ENCODE measurements at places on chromosomes 3 and 15.
A peak's percentile ranks its signal among the peaks of the same experiment; 100 is the strongest.

DNA sequence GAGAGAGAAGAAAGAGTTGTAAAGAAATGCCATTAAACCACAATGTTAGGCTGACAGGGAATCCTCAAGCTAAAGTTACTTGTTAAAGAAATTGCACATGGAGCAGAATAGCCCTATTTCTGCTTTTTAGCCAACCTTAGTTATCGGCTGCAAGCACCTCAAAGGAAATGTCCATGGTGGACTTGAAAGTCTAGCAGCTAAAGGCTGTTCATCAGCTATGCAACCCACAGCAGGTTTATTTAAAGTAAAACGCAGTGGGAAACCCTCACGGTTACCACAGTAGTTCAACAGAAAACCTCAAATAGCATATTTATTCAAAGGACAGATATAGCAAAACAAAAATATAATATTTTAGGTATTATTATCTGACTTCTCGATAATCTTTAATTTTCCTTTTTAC is 967.2 kb downstream of the IGSF11 start:
- no peak for DNase-seq

DNA sequence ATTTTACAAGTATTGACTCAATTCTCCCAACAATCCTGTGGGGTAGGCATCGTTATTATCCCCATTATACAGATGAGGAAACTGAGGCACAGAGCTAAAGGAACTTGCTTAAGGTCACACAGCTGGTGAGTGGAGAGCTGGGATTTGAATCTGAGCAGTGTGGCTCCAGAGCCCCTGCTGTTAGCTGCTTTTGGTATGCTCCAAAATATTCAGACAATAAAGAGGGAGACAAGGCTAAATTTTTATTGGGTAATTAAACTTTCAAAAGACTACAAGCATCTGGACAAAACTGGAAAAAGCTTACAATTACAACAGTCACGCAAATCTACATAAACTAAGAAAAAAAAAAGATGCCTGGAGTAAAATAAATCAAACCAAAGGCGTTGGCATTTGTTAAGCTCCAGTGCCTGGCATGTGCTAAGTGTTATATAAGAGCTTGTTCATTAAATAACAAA is 27.7 kb downstream of the CCDC13 start:
- no peak for DNase-seq

DNA sequence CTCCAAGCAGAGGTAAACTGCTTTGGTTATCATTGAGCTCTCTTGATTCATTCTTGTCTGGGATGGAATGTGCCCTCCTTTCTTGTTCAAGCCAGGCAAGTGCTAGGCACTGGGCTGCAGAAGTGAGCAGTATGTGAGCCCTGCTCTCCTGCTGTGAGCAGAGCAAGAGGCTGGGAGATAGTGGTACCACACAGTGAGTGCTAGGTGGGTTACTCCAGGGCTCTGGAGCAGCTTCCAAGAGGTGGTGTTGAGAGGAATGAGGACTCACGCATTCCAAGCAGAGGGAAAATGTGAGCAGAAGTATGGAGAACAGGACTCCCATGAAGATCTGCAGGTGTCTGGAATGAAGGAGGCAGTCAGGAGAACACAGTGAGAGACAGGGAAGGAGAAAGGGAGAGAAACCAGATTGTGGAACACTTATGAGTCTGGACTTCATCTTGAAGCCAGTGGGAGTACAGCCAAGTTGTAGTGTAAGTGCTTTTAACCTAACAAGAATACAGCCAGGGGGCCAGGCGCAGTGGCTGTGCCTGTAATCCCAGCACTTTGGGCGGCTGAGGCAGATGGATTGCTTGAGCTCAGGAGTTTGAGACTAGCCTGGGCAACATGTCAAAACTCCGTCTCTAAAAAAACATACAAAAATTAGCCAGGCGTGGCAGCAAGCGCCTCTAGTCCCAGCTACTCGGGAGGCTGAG is 199.9 kb upstream of the CTDSPL start:
- DNase-seq, result no peak

DNA sequence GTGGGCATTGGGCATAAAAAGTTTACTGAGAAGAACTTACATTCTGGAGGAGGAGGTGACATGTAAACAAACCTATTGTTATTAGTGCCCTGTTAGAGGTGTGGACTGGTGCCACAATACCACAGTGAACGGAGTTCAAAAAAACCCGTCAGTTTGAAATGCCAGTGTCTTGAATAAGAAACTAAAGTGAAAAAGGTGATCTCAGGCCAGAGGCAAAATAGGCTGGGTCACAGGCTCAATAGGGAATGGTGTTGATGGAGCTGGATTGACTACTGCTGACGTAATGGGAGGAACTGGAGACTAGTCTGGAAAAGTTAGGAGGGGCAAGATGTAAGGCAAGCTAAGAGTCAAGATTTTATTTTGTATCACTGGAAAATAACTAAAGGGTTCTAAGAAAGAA is 1.6 kb upstream of the DCBLD2 start:
- no peak for DNase-seq

- no peak for DNase-seq
These were observed 1.3 kb upstream of the PXYLP1 start for GRCh38 chr3:141230293-141230692.

GRCh38 chr15:43253431-43254403 is 13.0 kb downstream of the TGM5 start:
- peak; percentile 63 for DNase-seq

- no peak for DNase-seq
These were observed 3.0 kb upstream of the SHC4 start for GRCh38 chr15:48966595-48967301.

- DNase-seq, result no peak
These were observed 17.0 kb upstream of the ACTC1 start for GRCh38 chr15:34812369-34812768.

GRCh38 chr3:28000608-28001007 is 240.8 kb upstream of the CMC1 start:
- DNase-seq, result no peak

- DNase-seq, result peak; percentile 87
These were observed 67.5 kb upstream of the LCTL start for GRCh38 chr15:66633041-66633937.

GRCh38 chr3:44984335-44984734 is 8.3 kb downstream of the EXOSC7 start:
- peak; percentile 59 for DNase-seq

DNA sequence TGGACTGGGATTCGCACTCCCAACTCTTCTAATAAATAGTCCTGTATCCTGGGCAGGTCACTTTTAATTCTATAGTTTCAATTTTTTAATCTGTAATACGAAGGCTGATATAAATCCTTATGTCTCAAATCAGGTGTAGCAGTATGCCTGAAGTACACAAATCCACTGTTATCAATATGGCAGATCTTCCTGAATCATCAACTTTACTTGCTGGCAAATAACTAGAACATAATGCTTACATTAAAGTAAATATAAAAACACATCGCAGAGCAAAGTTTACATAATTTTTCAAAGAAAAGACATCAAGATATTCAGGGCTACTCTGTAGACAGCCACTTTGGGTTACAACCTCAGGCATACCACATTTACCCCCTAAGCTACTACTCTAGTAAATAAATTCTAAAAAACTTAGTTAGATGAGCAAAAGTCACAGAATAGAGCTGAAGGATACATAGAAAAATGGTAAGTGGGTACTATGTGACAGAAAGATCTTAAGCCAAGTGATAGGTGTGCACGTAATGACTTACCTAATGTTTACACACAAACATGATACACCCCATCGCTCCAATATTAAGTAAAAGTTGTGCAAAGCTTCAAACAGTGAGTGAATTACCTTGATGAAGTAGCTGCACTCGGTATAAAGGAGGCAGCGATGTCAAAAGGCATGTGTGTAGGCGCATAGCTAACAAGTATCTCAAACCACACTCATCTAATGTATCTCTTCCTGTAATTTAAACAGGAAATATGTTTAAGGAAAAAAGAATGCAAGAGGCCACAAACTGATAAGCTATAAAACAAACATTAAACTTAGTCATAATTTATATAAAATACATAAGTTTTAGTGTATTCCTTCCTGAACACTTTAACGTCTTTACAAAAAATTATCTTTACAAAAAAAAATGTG is 127.9 kb downstream of the DMXL2 start:
- DNase-seq, result no peak

DNA sequence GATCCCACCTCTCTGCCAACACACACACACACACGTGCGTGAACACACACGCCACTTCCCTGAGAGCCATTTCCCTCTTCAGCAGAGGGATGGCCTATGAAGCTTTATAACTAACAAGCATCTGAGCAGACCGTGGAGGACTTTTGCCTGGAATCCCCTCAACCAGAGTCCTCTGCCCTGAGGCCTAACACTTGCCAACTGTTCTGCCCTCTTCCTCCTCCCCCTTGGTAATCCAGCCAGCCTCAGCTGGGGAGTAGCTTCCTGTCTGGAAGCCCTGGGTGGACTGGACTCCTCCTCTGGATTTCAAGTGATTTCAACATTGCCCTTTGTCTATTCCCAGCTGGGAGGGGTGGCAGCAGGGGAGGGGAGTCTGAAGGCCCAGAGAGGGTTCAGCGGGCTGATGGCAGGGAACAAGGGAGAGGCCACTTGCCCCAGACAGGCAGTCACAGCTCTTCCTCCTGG is 68.4 kb upstream of the HACD2 start:
- peak; percentile 47 for DNase-seq

GRCh38 chr3:29854821-29855220 is 574.0 kb downstream of the RBMS3 start:
- DNase-seq, result no peak

DNA sequence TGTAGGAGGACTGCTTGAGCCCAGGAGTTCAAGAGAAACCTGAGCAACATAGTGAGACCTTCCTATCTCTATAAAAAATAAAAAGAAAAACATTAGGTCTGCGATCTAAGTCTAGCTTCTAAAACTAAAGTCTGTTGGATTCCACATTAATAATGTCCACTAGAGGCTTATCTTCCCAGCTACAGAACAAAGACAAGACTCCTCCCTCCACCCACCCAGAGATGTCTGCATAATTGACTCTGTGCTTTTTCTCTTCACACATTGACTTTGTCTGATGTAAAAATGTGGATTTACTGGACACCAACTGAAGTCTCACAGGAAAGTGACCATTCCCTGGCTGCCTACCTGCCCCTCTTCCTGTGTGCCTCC is 91.8 kb downstream of the ATP10A start:
- DNase-seq, result no peak

- peak; percentile 65 for DNase-seq
These were observed 8.0 kb downstream of the CHD2 start for GRCh38 chr15:92907896-92908712.

- DNase-seq, result no peak
These were observed 39.4 kb downstream of the RAB6B start for GRCh38 chr3:133856316-133856715.

DNA sequence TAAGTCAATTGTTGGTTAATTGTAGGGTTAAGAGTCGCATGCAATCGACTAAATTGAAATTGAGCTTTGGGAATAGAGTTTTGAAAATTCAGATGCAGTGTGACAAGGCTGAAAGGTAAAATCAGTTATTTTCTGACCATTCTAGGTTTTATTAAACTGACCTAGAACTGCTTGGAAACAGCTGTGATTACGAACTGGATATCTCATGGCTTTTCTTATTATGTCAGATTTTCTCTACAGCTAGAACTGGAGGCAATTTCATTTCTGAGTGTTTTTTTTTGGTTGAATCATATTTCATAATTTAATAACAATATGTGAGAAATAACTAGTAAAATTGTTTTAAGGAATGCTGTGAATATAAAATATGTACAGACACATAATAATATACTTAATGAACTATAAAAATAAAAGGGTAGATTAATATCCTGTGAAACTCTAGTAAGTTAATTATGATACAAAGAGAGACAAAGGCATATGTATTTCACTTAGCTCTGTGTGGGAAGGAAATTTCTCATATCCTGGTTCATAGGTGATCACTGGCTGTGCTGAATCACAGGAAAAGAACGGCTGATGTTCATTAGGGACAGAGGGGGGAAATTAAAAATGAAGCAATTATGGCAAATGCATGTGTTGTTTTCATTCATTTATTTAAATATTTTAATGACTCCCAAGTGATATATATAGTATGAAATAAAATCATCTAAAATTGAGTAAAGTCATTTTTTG is 403.2 kb downstream of the ZIC1 start:
- no peak for DNase-seq

- no peak for DNase-seq
These were observed 132.7 kb upstream of the TPRG1 start for GRCh38 chr3:189038773-189039745.

DNA sequence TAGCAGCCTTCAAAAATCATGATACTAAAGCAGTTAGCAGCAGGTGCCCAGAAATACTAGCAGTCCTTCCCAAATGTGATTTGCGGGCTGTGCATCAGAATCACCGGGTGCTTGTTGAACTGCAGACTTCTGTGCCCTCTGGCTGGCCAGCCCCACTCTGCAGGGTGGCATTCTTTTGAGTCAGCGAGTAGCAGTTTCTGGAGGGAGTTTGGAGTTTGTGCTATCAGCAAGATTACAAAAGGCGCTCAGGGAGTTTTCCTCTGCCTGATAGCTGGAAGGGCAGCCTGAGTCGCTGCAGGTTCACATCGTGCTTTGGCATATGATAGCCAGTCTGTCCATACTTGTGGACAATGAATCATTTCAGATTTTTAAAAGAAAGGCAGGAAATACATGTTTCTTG is 57.6 kb downstream of the CLDN11 start:
- DNase-seq, result no peak

DNA sequence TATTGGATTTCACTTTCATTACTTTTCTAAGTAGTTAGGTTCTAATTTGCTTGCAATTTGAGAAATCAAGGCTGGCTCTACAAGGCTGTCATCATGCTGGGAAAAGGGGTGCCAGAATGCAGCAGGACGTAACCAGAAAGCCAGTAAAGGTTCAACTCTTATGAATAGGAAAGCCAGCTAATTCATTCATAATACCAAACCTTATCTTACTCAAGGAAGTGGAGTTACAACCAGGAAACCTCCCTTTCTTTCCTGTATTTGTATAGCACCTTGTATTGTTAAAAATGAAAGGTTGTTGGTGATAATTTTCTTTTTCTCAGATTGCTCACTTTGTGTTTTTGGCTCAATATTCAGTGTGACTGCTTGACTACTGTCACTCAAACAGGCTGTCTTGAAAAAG is 109.4 kb downstream of the FILIP1L start:
- DNase-seq, result no peak

Data from suppressor macrophage (primary cell).